ENCODE measurements at places on chromosomes 4 and X. TPM values are rescaled to one million over a fixed set of nuclear protein-coding genes. Genes with fewer than 3 reads are reported as not detected.

- H3K36me3 ChIP-seq, result no peaks in the 10 kb centered on the region
- H3K4me3 ChIP-seq, result no peak overlapping the region
- DNase-seq, result no peak
- peaks cover 14% of the 10 kb centered on the region for H3K4me1 ChIP-seq
Measured at GRCh38 chr4:7518871-7519637, 84.3 kb upstream of the PSAPL1 start.

DNA sequence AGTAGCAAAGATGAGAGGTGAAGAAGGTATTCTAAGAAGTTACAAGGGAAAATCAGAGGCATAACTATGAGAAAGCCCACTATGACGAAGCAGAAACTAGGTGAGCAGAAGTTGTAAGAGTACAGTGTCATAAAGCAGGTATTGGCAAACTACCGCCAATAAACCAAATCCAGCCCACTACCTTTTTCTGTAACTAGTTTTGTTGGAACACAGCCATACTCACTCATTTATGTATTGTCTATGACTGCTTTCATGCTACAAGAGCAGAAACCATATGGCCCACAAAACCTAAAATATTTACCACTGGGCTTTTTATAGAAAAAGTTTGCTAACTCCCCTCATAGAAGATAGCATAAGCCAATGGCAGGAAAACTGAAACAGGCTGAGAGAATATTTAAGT is 31.8 kb upstream of the ZCCHC13 start:
- DNase-seq, result no peak
- no peaks in the 10 kb centered on the region for H3K27me3 ChIP-seq
- H3K4me3 ChIP-seq, result no peak overlapping the region
- H3K27ac ChIP-seq, result no peak overlapping the region
- no peaks in the 10 kb centered on the region for H3K4me1 ChIP-seq
- peaks cover 28% of the 10 kb centered on the region for H3K36me3 ChIP-seq

DNA sequence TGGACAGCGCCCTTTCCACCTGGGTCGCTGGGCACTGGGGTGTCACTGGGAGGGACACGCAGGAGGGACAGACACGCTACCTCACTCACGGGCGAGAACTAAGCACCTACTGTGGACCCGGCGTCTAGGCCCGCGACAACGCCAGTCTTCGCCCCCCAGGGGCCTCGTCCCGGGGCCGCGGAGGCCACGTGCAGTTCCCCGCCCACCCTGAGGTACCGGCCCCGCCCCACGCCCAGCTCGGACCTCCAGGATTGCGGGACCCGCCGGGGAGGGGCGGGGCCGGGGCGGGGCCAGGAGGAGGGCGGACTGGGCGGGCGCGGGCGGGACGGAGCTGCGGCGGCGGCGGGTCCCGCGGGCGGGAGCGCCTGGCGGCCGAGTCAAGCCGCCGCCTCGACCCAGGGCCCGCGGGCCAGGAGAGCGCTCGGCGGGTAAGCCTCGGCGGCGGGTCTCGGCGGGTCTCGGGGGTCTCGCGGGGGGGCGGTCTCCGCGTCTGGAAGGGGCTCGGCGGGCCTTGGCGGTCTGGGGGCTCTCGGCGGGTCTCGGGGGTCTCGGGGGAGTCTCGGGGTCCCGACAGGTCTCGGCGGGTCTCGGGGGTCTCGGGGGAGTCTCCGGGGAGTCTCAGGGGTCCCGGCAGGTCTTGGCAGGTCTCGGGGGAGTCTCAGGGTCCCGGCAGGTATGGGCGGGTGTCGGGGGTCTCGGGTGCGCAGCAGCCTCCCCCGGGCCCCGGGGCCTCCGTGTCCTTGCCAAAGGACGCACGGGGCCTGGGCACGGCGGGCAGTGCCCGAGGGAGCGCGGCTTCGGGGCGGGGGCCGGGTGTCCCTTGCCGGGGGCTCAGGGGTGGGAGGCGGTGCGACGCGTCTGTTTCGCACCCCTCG is at the start of gene SH3BP2:
TSS of gene SH3BP2 (plus strand) at position 375 of the 875 bp plus-strand sequence. CDS start 27,533 bp downstream, outside the sequence.
- peaks cover 31% of the 10 kb centered on the region for H3K4me1 ChIP-seq
- no peaks in the 10 kb centered on the region for H3K27me3 ChIP-seq
- no peaks in the 10 kb centered on the region for H3K36me3 ChIP-seq
- H3K4me3 ChIP-seq, result peak within 1 kb of the TSS; percentile 65

NOCT gene
- total RNA-seq, result 12.4 TPM

SYNPO2 gene
- 1.0 TPM for total RNA-seq

DNA sequence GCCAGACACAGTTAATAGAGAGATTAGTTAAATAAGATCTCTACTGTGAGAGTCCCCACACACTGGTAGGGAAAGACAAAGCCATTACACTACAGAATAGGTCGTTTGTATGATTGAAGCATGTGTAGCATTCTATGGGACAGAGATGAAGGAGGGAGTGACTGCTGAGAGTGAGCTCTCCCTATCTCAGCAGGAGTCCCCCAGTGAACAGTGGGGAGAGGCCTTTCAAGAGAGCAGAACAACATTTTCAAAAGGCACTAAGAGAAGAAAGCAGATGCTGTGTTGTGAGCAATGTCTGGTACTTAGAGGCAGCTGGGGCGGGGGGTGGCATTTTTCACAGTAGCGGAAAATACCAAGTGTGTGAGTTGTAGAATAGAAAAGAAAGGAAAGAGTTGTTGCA is 413.6 kb downstream of the AFF2 start:
- no peaks in the 10 kb centered on the region for H3K4me1 ChIP-seq
- no peaks in the 10 kb centered on the region for H3K27me3 ChIP-seq
- no peak overlapping the region for H3K27ac ChIP-seq
- DNase-seq, result no peak
- no peaks in the 10 kb centered on the region for H3K36me3 ChIP-seq
- H3K4me3 ChIP-seq, result no peak overlapping the region

DNA sequence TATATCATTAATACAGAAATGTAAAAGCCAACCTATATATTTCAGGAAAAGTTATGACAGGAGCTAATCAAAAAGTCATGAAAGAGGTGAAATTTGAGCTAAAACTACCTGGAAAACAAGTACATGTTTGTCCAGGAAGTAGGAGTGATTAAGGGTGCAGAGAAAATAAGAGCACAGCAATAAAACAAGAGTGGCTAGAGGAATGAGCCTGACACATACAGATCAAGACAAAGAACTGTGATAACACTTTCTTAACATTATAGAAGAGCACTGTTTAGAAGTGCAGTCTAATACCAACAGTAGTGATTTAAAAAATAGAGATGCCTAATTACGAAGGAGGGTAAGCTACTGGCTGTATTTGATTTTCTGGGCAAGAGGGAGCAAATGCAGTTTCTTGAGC is 125.1 kb downstream of the WDFY3 start:
- H3K27me3 ChIP-seq, result no peaks in the 10 kb centered on the region
- H3K4me3 ChIP-seq, result no peak overlapping the region
- no peaks in the 10 kb centered on the region for H3K4me1 ChIP-seq
- no peak overlapping the region for H3K27ac ChIP-seq
- DNase-seq, result no peak
- no peaks in the 10 kb centered on the region for H3K36me3 ChIP-seq

- H3K36me3 ChIP-seq, result no peaks in the 10 kb centered on the region
- DNase-seq, result no peak
- peaks cover 39% of the 10 kb centered on the region for H3K4me1 ChIP-seq
- H3K4me3 ChIP-seq, result peak overlapping the region; percentile 38
Measured at GRCh38 chr4:174217273-174218126, 66.0 kb downstream of the FBXO8 start.

DNA sequence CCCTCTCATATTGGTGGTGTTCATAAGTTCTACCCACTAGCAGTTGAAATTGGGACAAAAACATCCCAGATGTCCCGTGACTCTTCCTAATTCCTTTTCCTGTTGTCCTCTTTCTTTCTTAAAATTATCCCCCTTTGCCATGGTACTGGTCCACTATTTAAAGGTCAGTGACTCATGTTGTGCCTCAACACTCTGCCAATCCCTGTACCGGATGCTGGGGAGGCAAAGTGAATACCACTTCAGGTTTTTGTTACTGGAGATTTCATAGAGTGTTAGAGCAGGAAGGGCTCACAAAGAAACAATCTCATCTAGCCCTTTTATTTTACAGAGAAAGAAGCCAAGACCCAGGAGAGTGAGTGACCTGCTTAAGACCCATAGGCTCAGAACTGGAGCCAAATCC is 24.6 kb downstream of the SEPTIN11 start:
- H3K27ac ChIP-seq, result no peak overlapping the region
- no peak overlapping the region for H3K4me3 ChIP-seq

All from activated CD8-positive, alpha-beta memory T cell treated with anti-CD3 and anti-CD28 coated beads, Interleukin-2, amount 10 ng/mL, durations not matched to agents 7 days and 5 days (primary cell).